ENCODE measurements at places on chromosomes 4 and X.

DNA sequence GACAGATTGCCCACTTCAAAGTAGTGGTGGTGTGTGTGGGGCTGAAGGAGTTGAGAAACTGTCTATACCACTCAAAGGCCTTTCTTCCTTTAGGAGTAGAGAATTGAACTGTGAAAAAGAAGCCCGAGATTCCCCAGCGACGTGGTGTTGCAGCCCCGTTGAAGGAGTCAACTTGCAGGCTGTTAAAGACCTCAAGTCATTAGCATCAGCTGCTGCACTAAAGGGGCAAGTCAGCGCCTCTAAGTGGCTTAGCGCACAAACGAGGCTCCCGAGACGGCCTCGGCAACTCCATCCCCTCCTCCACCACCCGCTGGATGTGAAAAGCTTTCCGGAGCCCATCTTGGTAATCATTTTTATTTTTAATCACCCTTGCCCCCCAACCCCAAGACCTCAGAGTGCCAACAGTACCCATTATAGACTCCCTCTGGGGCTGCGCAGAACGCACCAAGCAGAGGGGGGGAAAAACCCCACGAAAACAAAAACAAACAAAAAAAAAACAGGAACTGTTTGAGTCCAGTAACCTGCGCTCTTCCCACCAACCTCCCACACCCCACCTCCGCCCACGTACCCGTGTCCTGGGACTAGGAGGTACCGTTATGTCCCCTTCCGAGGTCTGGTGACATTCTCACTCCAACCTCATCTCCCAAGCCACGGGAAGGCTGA lies 913 bp upstream of the PRDM8 start:
- no peak for DNase-seq

DNA sequence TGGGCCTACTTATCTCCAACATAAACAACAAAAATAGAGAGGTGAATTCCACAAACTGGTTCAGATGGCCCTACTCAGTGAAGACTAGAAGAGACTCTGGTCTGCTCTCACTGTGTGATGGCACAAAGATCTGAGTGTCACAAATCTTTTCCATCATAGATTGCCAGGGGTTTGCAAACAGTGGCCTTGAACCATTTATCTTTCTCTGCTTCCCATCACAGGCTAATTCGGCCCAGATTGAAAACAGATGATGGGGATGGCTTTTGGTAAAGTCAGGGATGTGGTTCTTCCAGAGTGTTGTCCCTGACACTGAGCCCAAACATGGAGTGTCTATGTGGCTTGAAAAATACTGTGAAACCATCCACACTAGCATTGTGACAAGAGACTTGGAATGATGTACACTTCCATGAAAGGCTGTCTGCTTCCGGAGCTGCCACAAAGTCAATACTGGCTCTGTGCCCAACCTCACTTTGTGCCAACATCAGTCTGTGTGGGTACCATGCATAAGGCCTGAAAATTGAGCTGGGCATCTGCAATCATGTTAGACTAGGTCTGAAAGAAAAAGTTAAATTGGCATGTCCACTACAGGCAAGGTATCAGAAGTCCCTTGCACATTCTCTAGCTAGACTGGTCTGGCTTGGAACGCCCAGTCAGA lies 25.2 kb upstream of the PLAC1 start:
- no peak for DNase-seq

- no peak for DNase-seq
Observed at GRCh38 chrX:72094894-72095293, 36.8 kb downstream of the RTL5 start.

- DNase-seq: no peak
Observed at GRCh38 chrX:13652287-13652793, 601 bp upstream of the TCEANC start.

DNA sequence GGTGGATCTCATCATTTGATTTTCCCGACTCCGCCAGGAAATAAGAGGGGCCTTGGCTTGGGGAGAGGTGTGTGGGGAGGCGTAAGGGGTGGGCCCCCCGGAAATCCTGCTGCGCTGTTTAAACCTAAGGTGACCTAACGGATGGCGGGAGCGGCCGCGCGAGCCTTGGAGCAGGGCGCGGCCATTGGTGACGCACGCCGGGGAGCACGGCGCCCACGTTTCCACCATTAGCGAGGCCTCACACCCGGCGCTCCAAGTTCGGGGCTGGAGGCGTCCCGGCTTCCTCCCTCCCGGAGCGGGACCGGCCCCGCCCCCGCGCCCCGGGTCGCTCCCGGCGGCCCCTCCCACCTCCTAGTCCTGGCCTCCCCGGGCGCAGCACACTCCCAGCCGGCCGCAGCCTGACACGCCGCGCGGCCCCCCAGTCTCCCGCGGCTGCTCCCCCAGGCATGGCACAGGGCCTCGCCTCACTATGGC lies at the start of gene SMS:
Gene SMS, plus strand, starts transcription at position 354 of the 474 bp plus-strand sequence. Its CDS starts 116 bp downstream, at position 470.
- DNase-seq: peak; percentile 84

DNA sequence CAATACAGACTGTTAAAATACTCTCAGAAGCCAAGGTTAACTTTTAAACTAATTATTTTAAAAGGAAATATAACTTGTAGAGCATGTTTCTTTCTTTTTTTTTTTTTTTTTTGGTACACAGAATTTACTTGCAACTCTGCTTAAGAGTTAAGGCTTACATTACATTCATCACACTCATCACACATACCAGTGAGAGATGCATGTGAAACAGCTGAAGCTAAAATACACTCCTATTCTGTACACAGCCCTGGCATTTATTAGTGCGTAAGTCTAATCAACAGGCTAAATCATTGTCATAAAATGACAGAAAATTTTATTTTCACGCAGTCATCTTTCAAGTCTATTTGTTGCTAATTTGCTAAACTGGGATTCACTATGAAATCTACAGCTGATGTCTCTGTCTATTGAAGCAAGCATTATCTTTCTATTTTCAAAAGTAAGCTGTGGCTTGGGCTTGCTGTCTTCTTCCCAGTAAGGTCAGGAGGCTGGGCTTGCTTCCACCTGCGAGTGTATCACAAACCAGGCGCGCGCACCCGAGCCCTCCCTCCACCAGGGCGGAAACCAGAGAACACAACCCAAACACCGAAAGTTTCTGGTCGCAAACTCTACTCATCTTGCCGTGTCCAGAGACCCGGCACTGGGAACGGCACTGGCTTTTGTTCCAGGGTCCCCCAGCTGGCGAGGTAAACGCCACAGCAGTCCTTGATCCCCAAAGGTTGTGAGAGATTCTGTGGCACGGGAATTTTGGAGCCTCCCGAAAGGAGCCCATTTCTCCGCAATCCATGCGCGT lies 3.9 kb downstream of the MAML3 start:
- peak; percentile 70 for DNase-seq

DNA sequence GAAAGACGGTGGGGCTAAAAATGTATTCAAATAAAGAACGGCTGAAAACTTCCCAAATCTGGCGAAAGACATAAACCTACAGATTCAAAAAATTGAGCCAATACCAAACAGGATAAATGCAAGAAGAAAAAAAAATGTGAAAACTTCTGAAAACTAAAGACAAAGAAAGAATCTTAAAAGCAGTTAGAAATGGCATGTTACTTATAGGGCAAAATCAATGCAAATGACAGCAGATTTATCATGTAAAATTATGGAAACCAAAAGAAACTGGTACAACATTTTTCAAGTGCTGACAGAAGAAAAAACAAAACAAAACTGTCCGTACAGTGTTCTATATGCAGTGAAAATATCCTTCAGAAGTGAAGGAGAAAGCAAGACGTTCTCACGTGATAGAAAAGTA lies 239.0 kb downstream of the PDGFC start:
- no peak for DNase-seq

GRCh38 chrX:123617007-123617406 lies 115.8 kb downstream of the THOC2 start:
- no peak for DNase-seq

- no peak for DNase-seq
Observed at GRCh38 chr4:47274901-47275300, 188.6 kb downstream of the COMMD8 start.

DNA sequence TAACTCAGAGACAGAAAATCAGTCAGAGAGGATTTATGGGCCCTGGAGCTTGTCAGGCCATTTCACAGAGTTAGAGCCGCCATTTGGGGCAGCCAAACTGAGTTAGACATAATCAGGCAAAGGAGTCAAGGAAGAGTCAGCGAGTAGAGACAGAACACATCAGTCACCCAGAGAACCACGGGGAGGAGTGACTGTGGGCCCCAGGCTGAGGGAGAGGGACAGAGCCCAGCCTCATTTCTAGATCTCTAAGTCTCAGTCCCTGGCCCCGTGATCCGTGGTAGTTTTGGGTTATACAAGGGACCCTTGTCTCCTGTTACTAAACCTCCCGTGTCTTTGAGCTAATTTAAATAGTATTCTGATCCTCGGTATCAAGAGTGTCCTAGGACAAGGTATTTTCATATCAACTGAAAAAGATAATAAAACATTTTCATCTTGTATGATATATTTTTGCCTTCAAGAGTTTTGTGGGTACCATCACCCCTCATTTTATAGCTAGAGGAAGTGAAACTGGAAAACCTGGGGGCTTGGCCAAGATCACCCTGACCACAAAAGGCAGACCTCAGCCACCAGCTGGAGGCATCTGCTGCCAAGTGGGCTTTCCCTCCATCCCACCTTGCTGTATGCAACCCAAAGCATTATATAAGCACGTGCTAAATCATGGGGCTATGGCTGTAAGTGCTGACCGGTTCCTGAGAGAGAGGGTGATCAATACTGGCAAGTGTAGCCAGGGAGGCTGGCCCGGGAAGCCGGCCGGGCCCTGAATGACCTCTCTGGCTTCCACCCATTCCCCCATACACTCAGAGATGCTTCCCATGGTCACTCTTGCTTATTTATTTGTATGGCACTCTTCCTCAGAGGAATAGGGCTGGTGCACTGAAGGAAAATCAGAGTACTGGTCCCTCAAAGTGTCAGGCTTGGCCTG lies 204.1 kb downstream of the BCOR start:
- DNase-seq: no peak

DNA sequence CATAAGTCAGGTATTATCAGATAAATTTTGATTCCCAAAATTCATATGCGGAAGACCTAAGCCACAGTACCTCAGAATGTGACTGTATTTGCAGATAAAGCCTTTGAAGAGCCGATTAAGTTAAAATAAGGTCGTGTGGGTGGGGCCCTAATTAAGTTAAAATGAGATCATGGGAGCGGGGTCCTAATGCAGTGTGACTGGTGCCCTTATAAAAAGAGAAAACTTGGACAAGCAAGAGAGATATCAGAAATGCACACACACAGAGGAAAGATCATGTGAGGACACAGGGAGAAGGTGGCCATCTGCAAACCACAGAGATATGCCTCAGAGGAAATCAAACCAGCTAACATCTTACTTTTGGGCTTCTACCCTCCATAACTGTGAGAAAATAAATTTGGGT lies 236.1 kb downstream of the FBXO8 start:
- no peak for DNase-seq

DNA sequence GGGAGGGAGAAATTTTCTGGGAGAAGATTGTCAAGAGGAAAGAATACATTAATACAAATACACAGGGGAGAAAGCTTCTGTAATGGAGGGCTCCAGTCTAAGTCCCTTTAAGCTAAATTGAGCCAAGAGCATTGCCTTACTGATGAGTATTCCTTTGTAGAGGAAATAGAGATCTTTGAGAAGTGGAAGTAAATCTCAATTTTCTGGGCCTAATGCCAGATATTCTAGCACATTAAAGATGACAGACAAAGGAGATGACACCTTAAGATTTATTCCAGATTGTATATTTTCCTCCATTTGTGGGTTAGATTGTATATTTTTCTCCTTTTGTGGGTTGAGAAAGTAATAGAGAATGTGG lies 28.5 kb upstream of the SMAD1 start:
- DNase-seq: no peak

DNA sequence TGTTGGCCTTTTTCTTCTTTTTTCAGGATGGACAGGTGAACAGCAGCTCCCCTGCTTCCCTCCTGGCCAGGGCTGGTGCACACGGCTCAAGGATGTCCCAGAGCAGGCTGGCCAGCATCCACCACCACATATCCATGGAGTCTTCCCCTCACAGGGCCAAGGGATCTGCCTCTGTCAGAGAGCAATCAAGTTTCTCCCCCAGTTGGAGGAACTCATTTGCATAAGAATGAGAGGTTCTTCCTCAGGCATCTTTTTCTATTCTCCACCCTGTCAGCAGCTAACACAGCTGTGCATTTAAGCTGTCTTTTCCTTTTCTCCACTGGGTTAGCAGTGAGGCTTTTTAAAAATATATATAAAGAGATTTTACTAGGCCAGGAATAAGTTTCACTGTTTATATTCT lies 143.8 kb downstream of the ANAPC10 start:
- no peak for DNase-seq

GRCh38 chr4:8199594-8200301 lies 658 bp downstream of the SH3TC1 start:
- no peak for DNase-seq

- DNase-seq: no peak
Observed at GRCh38 chr4:23881674-23882337, 8.0 kb downstream of the PPARGC1A start.

DNA sequence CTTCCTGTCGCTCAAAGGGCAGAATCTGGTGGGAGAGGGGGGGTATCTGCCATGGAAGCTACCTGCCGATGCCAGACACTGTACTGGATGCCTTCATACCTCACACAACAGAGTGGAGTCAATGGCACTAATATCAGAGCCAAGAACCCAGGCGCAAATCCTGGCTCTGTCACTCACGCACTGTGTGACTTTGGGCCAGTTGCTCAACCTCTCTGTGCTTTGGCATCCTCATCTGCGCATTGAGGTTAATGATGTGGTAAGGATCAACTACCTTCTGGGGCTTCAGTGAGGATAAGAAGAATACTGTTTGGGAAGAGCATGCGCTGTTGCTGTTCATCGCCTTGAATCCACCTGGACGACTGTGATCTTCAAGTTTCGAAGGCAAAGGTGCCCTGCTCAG lies 70.6 kb downstream of the PPP2R2C start:
- DNase-seq: no peak

DNA sequence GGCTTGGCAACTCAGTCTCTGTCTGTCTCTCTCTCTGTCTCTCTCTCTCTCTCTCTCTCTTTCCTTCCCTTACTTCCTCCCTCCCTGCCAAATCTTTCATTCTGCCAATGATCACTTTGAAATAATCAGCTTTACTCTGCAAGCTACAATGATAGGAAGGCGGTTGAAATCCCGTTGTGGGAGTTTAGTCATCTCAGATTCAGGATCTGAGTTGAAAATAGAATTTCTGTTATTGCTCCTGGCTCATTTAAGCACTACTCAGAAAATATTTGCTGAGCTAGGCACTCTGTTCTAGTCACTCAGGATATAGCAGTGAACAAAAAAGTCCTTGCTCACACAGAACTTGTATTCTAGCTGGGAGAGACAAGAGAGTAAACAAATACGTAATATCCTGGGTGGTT lies 56.3 kb upstream of the DCTD start:
- no peak for DNase-seq

GRCh38 chr4:77913348-77913747 lies 50.7 kb downstream of the MRPL1 start:
- no peak for DNase-seq

- DNase-seq: no peak
Observed at GRCh38 chrX:79107891-79108718, 36.4 kb upstream of the GPR174 start.

GRCh38 chr4:1040344-1041146 lies 29.1 kb downstream of the FGFRL1 start:
- no peak for DNase-seq

GRCh38 chr4:25882226-25882625 lies 19.4 kb upstream of the SEL1L3 start:
- no peak for DNase-seq
